A375 (cell line): ENCODE measurements at places on chromosomes 2 and 18. TPM values are rescaled to one million over a fixed set of nuclear protein-coding genes. Genes with fewer than 3 reads are reported as not detected.

Gene GREB1L
- 2.2 and 3.6 TPM in 2 replicates for total RNA-seq

Gene USP37
- 6.3 and 12.0 TPM in 2 replicates for total RNA-seq

Gene CPLX4
- not detected in 2 replicates for total RNA-seq

Gene BOLL
- total RNA-seq: not detected in 2 replicates

Gene CHRND
- not detected in 2 replicates for total RNA-seq

Gene CNOT11
- 18.7 and 24.3 TPM in 2 replicates for total RNA-seq

Gene LRRC30
- not detected in 2 replicates for total RNA-seq

Gene SMYD1
- total RNA-seq: 0.38 and 1.2 TPM in 2 replicates

Gene AQP12A
- total RNA-seq: not detected in 2 replicates

Gene TMEM169
- 0.88 and 2.6 TPM in 2 replicates for total RNA-seq

Gene CCL20
- total RNA-seq: 1.3 TPM in 1 of 2 replicates, not detected in the other

Gene RAB12
- 34.5 and 38.8 TPM in 2 replicates for total RNA-seq

Gene CTAGE1
- total RNA-seq: not detected in 2 replicates

Gene PHOSPHO2
- total RNA-seq: 2.8 and 3.0 TPM in 2 replicates

Gene PMAIP1
- total RNA-seq: 61.3 and 72.1 TPM in 2 replicates

Gene NAT8
- not detected in 2 replicates for total RNA-seq

Gene CELF4
- total RNA-seq: not detected in 2 replicates

Gene CHRNA1
- total RNA-seq: not detected in 2 replicates

Gene TGFBRAP1
- total RNA-seq: 12.2 and 17.3 TPM in 2 replicates

Gene IL36B
- not detected in 2 replicates for total RNA-seq

Gene TMEFF2
- 0.08 and 0.40 TPM in 2 replicates for total RNA-seq

Gene SCN7A
- 0.04 TPM in 1 of 2 replicates, not detected in the other for total RNA-seq

Gene LRATD1
- 0.08 and 0.13 TPM in 2 replicates for total RNA-seq

Gene PMS1
- total RNA-seq: 9.5 and 15.5 TPM in 2 replicates

Gene PCARE
- total RNA-seq: 0.04 TPM in 1 of 2 replicates, not detected in the other

Gene CCDC121
- total RNA-seq: 1.8 and 3.5 TPM in 2 replicates

Gene ALPI
- not detected in 2 replicates for total RNA-seq

Gene PECR
- total RNA-seq: 8.5 and 14.0 TPM in 2 replicates

Gene ATG16L1
- 35.0 and 40.0 TPM in 2 replicates for total RNA-seq

Gene ARHGAP25
- total RNA-seq: 0.53 and 0.91 TPM in 2 replicates

Gene NEU2
- total RNA-seq: not detected in 2 replicates

Gene CHRNG
- not detected in 2 replicates for total RNA-seq

Gene LONRF2
- 1.2 and 1.3 TPM in 2 replicates for total RNA-seq

Gene RAB6D
- total RNA-seq: not detected in 2 replicates

Gene RGPD3
- 0.08 TPM in 1 of 2 replicates, not detected in the other for total RNA-seq

Gene SPP2
- not detected in 2 replicates for total RNA-seq

Gene MEP1B
- total RNA-seq: not detected in 2 replicates

Gene NEB
- total RNA-seq: 0.40 and 1.1 TPM in 2 replicates

Gene COLEC11
- not detected in 2 replicates for total RNA-seq

Gene RNF144A
- 26.9 TPM in 2 replicates for total RNA-seq

Gene TBR1
- total RNA-seq: not detected in 2 replicates

Gene CSRNP3
- total RNA-seq: 0.15 and 3.9 TPM in 2 replicates
